ENCODE measurements at places on chromosomes 16 and 17. TPM values are rescaled to one million over a fixed set of nuclear protein-coding genes. Genes with fewer than 3 reads are reported as not detected.

The CTRB1 gene
- not detected for total RNA-seq

The MT1G gene
- total RNA-seq, result 39.0 TPM

The CACNG3 gene
- not detected for total RNA-seq

The HBM gene
- not detected for total RNA-seq

The SEC14L5 gene
- not detected for total RNA-seq
